ENCODE measurements at places on chromosomes 12 and 14. TPM values are rescaled to one million over a fixed set of nuclear protein-coding genes. Genes with fewer than 3 reads are reported as not detected.

GRCh38 chr12:110927546-110927945 is 7.2 kb upstream of the MYL2 start:
- DNase-seq, result no peak

DNA sequence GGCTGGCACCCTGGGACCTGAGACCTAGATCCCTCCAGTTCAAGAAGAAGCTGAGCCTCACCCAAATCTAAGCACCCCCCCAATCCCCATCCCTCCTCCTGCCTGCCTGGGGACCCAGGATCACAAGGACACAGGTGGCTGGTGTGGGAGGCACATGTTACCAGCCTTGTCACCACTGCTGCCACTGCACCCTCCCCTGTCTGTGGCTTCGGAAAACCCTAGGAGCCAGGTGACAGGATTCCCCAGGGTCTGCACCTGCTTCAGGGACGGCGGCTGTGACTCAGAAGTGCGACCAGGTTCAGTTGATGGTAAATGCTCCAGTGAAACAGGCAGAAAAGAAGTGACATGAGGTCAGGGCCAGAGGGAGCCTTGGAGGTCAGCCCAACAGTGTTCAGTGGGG is 62.8 kb upstream of the FAM222A start:
- DNase-seq, result no peak

DNA sequence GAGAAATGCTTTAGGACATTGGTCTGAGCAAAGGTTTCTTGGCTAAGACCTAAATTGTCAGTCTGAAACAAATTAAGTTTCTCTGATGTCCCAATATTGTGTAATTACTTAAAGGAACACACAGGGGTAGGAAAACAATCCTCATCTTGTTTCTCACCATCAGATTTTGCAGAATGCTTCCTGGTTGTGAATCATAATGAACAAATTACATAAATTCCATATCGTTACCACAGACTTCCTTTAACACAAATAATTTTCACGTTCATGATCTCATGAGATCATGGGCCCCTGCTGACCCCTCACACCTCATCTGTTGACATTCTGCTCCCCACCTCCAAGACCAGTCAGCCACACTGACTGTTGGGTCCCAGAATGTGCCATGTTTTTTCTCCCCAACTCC is 194.1 kb downstream of the MON2 start:
- no peak for DNase-seq

DNA sequence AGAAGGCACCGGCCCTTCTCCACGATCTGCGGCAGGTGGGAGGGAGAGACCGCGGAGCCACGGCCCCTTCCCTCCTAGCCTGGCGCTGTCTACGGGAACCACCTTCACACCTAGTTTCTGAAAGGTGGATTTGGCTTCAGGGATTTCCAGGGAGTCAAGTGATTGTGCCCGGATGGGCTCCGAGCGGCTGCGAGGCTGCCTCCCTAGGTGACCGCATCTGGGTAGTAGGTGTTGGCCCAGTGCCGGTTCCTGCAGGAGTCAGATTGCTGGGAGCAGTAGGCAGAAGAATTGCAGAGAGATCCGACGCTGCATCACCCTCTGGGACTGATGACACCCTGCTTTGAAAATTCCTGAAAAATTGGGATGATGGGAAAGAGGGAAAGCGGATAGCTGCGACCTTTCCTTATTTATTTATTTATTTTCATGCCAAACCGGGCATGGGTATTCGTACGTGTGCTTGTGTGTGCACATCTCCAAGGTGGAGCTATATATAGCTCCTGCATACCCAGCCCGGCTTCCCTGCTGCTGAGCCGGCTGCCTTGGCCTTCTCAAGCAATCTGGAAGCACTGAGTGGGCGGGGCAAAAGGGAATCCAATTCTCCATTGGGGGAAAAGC is 1.1 kb downstream of the CNTN1 start:
- no peak for DNase-seq

BICDL1 gene
- total RNA-seq, result 0.30 TPM

DNA sequence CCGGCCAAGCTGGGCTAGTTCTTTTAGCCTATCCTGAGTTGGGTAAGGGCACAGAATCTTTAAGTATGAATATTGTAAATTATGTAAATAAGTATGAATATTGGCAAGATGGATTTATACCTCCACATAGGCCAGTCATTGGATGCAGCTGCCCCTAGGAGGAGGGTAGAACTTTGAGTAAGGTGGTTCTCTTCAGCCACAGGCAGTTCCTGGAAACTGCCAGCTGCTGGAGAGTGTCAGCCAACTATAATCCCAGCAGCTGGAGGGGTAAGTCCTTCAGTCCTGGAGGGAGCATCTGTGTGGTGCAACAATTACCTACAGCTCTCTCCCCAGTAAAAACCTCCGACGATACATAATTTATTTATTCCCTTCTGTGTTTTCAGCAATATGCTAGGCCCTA is 65.8 kb upstream of the TMPO start:
- no peak for DNase-seq

DNA sequence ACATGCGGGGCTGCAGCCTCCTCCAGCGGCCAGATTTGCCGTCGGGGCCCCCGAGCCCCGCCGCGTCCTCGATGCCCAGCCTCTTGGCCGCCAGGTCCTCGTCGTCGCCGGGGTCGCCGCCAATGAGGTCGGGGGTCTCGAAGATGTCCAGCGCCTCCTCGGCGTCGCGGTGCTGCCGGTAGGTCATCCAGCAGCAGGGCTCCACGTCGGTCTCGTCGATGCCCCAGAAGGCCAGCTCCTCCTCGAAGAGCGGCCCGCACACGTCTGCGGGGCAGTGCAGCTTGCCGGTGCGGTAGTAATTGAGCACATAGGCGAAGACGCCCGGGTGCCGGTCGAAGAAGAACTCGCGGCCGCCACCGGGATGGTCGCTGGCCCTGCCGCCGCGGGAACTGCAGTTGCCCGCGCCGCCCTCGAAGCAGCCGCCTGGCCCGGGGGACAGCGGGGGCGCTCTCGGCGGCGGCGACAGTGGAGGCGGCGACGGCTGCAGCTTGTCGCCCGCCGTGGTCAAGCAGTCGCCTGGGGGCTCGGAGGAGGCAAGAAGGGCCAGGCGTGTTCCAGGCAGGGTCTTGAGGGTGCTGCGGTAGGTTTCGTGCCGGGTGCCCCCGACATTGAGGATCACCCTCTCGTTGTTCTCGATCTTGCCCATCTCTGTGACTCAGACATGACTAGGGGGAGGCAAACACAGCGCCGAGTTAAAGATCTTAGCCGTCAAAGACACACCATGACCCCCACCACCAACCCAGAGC is 2.1 kb downstream of the KCNC2 start:
- DNase-seq, result no peak

DNA sequence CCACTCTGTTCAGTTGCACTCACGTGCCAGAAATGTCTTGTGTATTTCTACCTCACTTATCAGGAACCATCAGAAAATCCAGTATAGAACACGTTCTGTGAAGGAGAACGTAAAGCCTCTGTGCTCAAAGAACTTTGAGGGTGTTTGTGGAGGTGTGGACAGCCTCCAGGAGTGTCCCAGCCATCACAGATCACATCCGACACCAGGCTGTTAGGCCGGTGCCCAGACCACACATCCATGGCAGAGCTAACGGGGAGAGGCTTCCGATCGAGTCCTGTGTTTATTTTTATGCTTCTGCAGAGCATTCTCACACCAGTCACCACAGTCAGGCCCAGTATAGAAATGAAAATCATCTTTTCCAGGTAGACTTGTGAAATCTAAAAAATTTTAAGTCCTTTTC is 53.6 kb downstream of the TPCN1 start:
- no peak for DNase-seq

- no peak for DNase-seq
These were observed 43.6 kb upstream of the DDX11 start for GRCh38 chr12:31029916-31030562.

GRCh38 chr12:11879306-11879705 is 191.4 kb upstream of the BCL2L14 start:
- no peak for DNase-seq

DNA sequence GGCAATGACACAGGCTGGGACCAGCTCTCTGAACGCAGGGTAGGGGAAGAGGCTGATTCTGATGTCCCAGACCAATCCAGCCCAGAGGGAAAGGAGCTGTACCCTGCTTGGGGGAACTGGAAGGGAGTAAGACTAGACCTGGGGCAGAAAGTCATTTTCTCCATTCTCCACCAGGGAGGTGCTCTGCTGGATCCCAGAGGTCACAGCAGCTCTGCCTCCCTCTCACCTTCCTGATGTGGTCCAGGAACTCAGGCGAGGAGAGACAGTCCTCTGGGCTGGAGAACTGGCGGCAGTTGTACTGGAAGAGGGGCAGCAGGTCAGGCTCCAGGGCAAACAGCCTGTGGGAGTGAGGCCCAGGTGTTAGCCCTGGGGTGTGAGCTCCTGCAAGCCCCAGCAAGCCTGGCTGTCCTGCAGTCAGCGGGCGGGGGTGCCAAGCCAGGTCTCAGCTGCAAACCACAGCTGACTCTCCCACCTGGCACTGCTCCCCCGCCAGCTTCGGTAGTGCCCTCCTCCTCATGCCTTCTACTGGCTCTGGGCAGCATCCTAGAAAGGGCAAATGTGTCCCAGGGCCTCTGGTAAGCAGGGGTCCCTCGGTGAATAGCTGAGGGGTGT is 1.9 kb downstream of the NGB start:
- no peak for DNase-seq

DNA sequence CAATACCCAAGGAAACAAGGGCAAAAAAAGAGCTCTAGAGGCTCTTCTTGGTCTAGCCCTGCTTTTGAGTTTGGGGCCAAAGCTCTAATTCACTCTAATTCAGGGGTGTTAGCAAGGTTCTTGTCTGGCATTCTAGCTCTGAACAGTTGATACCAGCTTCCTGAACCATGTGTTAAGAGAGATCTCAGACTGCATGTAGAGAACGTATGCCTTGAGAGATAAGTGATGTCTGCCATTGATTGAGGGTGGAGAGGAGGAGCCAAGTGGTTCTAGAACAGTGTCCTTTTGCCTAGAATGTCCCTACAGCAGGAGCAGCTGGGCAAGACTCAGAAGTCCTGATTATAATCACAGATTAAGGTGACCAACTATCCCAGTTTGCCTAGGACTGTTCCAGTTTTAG is 18.2 kb upstream of the POC1B start:
- DNase-seq, result no peak

GRCh38 chr12:130655010-130655409 is 61.1 kb downstream of the RIMBP2 start:
- no peak for DNase-seq

DNA sequence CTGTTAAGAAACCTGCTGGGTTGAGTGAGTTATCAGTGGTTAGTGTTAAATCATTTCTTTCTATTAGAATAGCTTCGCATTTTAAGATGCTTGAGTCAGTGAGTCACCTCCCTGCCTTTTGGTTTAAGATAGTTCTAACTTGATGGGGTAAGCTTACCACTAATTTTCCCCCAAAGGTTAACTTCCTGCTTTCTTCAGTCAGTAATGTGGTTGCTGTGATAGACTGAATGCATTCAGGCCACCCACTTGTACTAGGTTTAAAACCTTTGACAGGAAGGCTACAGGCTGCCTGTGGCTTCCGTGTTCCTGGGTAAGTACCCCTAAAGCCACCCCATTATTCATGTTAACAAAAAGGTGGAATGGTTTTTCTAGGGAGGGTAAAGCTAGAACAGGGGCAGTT is 25.3 kb downstream of the CLEC2A start:
- DNase-seq, result no peak

DNA sequence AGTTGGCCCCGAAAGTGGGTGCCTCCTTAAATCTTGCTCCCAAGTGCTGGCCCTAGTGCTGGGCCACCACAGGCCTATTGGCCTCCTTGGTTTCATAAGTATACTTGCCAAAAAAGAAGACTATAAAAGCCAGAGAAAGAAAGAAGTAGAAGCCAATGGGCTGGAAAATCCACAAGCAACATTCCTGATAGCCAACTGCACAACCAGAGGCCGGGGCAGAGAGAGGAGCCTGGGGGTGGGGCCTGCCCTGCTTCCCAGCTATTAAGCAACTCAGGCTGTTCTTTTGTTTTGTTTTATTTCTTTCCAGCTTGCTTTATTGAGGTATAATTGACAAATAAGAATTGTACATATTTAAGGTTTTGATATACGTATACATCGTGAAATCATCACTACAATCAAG is 177.2 kb upstream of the NTF3 start:
- no peak for DNase-seq

DNA sequence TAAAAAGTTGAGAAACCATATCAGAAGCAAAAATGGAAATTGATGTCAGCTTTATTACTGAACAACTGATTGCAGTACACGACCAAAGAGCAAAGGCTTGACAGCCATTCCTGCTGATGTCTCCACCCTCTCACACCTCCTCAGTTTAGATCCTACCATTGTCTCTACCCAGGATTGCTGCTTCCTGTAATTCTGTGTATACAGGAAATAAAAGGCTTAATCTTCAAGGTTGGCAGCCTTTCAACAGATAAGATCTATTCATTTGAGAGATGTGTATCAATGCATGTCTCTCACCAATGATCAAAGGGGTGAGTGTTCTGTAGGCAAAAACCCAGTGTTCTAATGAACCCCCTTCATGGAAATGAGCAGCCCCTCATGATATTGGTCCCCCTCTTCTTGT is 27.0 kb downstream of the SLCO1C1 start:
- DNase-seq, result no peak

BATF gene
- total RNA-seq, result 0.65 TPM

- DNase-seq, result no peak
These were observed 2.6 kb upstream of the PLEKHG3 start for GRCh38 chr14:64701660-64702059.

TMEM52B gene
- not detected for total RNA-seq

NPAS3 gene
- total RNA-seq, result 4.9 TPM

DNA sequence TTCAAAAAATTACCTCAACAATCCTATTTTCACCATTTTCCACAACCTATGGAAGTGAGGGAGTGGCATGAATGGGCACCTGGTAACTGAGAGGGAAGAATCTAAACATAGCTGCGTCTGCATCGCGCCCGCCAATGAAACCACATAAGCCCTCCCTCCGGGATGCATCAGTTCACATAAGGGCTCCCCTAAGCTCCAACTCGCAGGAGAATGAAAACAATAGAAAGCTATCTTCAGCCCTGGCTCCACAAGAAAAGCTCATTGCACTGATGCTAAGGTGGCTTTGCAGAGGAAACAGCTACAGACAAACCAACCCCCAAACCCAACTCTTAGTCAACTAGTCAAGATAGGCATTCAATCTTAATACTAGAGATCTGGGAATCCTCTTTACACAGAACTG is 173.3 kb downstream of the FOXN3 start:
- no peak for DNase-seq

DNA sequence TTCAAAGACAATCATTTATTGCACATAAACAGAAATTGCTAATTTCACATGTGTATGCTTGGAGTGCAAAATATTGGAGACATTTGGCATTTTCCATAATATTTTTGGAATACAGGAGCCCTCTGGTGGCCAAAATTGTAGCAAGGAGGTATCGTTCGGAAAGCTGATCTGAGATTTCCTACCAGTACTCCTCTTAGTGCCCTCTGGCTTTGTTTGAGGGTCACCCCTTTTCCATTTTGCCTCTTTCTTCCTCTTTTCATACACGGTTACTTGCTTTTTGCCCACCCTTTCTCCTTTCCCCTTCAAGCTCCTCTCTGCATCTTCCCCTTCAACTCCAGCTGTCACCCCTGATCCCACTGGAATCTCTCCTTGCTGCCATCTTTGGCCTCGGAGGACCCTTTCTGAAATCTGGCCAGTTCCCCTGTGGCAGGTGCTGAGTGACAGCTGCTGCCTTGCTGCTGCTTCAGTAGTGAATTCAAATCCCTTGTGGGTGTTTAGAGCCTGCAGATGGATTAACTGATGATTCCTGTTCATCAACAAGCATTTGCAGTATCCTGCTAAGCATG is 164.6 kb upstream of the PARP11 start:
- no peak for DNase-seq
